ENCODE measurements at places on chromosomes 7 and 10.

GRCh38 chr10:86363184-86363832 is 3.3 kb downstream of the GRID1 start:
- peak; percentile 45 for DNase-seq
- H3K4me3 ChIP-seq, result peak overlapping the region; percentile 32
- no peak overlapping the region for H3K27ac ChIP-seq
- peaks cover 60% of the 10 kb centered on the region for H3K27me3 ChIP-seq

- H3K27me3 ChIP-seq, result no peaks in the 10 kb centered on the region
- H3K27ac ChIP-seq, result no peak overlapping the region
- DNase-seq, result no peak
- H3K4me3 ChIP-seq, result no peak overlapping the region
Observed at GRCh38 chr7:41339913-41340676, 362.8 kb downstream of the INHBA start.

DNA sequence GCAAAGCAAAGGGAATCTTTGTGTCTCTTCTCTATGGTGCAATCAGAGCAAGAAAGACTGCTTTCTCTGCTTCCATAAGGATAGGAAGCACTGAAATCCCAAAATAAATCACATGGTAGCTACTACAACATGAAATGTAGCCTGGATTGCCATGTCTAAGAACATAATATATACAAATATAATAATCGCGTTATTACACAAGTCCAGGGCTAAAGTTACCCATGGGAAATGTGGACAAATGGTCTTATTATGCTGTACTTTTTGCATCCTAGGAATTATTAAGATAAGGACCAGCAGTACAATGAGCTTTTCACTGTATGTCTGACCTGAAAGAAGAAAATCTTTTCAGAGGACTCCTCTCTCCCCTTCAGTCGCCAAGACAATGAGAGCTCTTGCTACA is 23.5 kb upstream of the PPP3CB start:
- H3K4me1 ChIP-seq, result no peaks in the 10 kb centered on the region
- no peak overlapping the region for H3K4me3 ChIP-seq
- DNase-seq, result no peak
- no peak overlapping the region for H3K27ac ChIP-seq
- no peaks in the 10 kb centered on the region for H3K27me3 ChIP-seq
- H3K36me3 ChIP-seq, result peaks cover 75% of the 10 kb centered on the region

DNA sequence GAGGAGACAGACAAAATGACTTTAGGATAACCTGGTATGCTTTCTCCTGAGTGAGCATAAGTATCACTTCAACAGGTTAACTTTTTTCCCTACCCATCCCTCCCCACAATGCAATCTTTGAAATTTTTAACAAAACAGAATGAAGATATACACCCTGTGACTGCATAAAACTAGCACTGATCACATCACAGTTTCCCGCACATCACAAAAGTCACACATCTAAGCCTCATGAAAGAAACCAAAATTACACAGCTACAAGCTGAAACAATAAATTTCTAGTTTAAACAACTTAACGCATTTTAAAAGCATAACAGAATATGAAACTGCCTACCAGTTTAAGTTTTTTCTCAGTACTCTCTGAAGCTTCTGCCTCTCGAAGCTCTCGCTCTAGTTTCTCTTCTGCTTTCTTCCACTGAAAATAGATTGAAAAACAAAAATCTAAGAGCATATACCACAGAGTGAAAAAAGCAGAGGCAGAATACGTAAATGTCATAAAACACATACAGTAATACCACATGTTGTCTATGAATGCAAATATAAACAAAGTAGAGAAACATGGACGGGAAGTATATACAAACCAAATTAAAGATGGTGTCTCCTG is 18.1 kb downstream of the NOC3L start:
- H3K27ac ChIP-seq, result no peak overlapping the region
- peaks cover 83% of the 10 kb centered on the region for H3K36me3 ChIP-seq
- H3K4me1 ChIP-seq, result no peaks in the 10 kb centered on the region
- H3K27me3 ChIP-seq, result no peaks in the 10 kb centered on the region
- no peak overlapping the region for H3K4me3 ChIP-seq

GRCh38 chr7:142481548-142481947 is 223.7 kb upstream of the PRSS58 start:
- peaks cover 3% of the 10 kb centered on the region for H3K4me1 ChIP-seq
- no peak overlapping the region for H3K27ac ChIP-seq
- no peak overlapping the region for H3K4me3 ChIP-seq
- peaks cover 19% of the 10 kb centered on the region for H3K27me3 ChIP-seq
- no peaks in the 10 kb centered on the region for H3K36me3 ChIP-seq

DNA sequence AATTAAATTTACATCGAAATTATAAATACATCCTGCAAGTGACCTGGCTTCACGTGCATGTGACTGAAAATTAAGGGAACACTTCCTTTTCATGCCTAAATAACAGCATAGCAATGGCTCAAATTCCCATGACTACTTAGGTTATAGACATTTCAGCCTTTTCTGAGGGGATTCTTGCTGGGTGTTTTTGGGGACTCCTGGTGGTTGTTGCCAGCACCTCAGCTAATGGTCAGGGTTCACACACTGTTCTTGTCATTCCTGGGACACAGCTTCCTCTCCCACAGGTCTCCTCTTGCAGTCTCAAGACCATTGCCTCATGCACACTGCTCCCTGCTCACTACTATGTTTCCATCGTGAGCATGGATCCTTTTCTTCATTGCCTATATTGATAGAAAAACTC is 148.9 kb upstream of the GLI3 start:
- no peaks in the 10 kb centered on the region for H3K27me3 ChIP-seq
- H3K4me1 ChIP-seq, result no peaks in the 10 kb centered on the region
- no peak overlapping the region for H3K27ac ChIP-seq
- DNase-seq, result no peak
- no peaks in the 10 kb centered on the region for H3K36me3 ChIP-seq

GRCh38 chr10:130914367-130914766 is 397.2 kb downstream of the TCERG1L start:
- no peak overlapping the region for H3K4me3 ChIP-seq
- H3K27ac ChIP-seq, result no peak overlapping the region
- H3K27me3 ChIP-seq, result peaks cover 38% of the 10 kb centered on the region
- H3K36me3 ChIP-seq, result no peaks in the 10 kb centered on the region
- no peak for DNase-seq

DNA sequence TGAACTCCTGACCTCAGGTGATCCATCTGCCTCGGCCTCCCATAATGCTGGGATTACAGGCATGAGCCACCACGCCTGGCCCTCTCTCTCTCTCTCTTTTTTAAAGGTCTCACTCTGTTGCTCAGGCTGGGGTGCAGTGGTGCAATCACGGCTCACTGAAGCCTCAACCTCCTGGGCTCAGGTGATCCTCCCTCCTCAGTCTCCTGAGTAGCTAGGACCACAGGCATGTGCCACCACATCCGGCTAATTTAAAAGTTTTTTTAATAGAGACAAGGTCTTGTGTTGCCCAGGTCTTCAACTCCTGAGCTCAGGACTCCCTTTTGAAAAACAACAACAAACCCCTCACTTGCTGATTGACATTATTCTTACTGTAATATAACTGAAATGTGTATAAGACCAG is 11.6 kb downstream of the PALD1 start:
- H3K27me3 ChIP-seq, result no peaks in the 10 kb centered on the region
- H3K36me3 ChIP-seq, result no peaks in the 10 kb centered on the region
- no peak overlapping the region for H3K27ac ChIP-seq
- DNase-seq, result no peak
- H3K4me1 ChIP-seq, result peaks cover 44% of the 10 kb centered on the region
- H3K4me3 ChIP-seq, result no peak overlapping the region
